ENCODE measurements at places on chromosomes 3 and 15. TPM values are rescaled to one million over a fixed set of nuclear protein-coding genes. Genes with fewer than 3 reads are reported as not detected.

GRCh38 chr15:62212741-62213140, 47.7 kb upstream of the C2CD4B start:
- no peak for DNase-seq

DNA sequence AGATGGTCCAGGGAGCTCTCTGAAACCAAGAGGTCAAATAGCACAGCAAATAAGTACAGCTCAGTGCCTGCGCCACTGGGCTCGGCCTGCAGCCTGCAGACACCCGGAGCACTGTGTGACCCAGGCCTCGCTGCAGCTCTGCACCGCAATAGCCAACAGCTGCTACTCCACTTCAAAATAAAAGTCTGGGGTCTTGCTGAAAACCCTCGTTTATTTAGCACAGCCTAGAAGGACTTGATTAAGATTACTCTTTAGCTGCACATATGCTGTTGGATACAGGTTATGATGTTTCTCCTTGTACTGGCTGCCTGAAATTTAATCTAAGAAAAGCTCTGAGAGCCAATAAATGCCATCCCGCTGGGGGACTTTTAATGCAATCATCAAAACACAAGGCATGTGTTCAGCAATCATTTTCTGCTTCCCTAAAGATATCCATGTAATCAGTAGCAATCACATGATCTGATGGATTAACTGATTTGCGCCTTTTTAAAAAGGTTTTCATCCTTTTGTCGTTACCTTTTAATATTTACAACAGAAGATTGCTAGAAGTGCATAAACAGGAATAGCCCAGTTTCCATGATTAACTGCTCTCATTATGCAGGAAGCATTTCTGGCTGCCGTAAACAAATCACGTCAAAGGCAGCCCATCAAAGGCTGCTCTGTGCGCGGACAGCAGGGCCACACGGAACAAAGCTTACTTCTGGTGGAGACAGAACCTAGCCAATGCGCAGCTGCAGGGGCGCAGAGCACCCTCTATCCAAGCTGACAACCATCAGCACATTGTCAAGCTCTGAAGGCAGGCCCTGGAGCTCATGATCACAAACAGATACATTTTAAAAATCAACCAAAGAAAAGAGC, 58.8 kb downstream of the CLASP2 start:
- no peak for DNase-seq

DNA sequence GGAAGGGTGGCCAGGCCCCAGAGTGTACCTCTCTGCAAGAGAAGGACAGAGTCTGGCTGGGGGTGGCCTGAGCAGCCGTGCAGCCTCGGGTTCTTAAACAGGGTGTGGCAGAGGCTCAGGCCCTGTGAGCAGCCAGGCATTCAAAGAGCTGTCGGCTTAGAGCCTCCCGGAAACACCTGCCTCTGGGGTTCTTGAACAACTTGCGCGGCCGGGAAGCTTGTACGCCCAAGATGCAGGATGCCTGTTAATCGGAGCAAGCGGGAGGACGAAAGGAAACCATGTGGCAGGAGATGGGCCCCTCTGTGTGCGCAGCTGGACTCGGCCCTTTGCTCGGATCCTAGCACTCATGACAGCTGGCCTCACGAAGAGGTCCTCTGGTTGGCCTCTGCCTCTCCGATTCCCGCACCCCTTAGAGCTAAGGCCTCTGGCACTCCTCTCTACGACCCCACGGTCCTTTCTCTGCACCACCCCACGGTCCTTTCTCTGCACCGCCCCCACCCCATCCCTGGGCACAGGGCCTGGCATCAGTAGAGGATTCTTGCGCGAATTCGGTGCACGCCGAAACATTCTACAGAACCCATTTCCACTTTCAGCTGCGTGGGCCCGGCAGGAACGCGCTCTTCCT, 23.9 kb upstream of the TXNRD3 start:
- no peak for DNase-seq

GRCh38 chr3:184260724-184261269, 556 bp downstream of the CAMK2N2 start:
- no peak for DNase-seq

Gene MRPL46
- total RNA-seq = 32.0 TPM

DNA sequence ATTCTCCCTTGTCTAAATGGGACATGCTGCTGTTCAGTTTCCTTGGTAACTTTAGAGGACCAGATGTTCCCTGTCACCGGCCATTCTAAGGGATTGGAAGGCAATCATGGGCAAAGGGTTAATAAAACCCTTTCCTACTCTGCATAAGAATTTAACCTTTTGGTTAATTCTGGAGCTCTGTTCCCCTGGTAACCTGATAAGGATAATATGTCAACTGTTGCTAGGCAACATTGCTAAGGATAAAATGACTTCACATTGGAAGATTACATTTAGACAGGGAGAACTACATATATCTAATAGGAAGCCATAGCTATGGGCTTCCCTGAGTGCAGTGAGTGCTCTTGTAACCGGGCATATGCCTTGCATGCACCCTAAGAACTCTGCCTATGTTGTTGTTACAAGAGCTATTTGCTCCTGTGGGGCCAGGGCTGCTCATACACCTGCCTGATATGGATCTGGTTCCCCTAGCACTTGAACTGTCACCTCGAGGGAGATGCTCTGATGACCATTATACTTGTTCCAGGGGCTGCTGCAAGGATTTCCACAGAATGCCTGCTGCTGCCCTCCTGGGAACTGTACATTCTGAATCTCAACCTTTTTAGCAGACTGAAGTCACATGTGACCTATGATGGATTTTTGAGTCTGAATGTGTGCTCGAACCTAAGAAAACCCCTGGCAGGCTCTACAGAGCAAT, 326.3 kb upstream of the PDZRN3 start:
- DNase-seq = no peak

- DNase-seq = peak; percentile 91
These were observed 131.6 kb upstream of the RASGRP1 start for GRCh38 chr15:38696109-38696727.

DNA sequence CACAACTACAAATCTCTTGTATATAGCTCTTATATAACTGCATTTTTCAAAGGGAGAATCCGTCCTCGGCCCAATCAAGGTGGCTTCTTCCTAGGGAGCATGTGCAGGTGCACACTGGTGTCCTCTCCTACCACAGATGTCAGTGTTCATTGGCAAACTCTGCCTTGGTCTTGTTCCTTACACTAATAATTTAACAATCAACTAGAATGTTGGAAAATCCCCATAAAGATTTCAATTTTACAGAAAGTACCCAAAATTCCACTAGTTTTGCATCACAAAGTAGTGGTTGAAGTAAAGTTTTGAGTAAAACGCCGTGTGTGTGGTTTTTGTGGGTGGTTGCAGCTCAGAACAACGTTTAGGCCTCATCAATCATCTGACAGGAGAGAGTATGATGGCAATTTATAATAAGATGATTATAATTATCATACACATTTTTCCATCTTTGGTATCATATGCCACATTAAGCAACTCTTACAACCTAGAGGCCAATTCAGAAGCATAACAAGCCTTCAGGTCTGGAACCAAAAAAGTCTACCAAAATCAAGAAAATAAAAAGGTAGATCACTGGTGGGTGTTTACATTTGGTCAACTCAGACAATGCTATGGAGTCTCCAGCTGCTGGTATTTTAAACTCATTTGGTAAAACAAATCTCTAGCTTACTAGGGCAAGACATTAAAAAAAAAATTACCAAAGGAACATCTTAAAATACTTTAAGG, 128.9 kb upstream of the BHLHE40 start:
- DNase-seq = peak; percentile 83

- DNase-seq = no peak
These were observed 189.3 kb upstream of the TSC22D2 start for GRCh38 chr3:150218841-150219240.

GRCh38 chr15:69337138-69337537, 38.4 kb downstream of the PAQR5 start:
- DNase-seq = no peak

Gene MAP6D1
- total RNA-seq = 2.6 TPM

GRCh38 chr3:153354641-153355040, 192.6 kb downstream of the RAP2B start:
- no peak for DNase-seq

Gene LEKR1
- total RNA-seq = 0.43 TPM

Gene PRSS50
- not detected for total RNA-seq

DNA sequence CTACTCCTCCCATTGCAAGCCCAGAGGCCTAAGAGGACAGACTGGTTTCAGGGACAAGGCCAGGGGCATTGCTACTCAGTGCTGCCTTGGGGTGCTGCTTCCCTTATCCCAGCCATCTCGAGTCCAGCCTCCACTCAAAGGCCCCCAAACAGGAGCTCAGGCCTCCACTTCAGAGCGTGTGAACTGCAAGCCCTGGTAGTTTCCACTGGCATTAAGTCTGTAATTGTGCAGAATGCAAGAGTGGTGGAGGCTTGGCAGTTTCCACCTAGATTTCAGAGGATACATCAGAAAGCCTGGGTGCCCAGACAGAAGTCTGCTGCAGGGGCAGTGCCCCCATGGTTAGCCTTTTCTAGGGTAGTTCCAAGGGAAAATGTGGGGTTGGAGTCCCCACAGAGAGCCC, 192.8 kb upstream of the ST8SIA2 start:
- no peak for DNase-seq

Gene CNTN4
- not detected for total RNA-seq

DNA sequence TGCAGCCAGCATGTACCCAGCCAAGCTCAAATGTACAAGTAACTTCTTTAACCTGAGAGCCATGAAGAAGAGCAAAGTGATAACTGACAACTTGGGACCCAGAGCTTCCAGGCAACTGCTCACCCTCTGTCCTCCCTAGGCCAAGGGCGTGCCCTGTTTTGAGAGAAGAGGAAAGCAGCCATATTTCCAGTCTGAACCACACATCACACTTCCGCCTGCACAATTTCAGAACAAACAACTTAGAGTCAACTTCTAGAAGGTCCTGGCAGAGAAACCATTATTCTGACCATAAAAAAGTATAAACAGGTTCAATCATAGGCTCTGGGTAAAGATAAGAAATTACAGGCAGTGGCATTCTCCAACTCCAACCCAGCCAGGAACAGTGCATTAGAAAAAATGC, 50.1 kb downstream of the ITGB5 start:
- DNase-seq = no peak

GRCh38 chr15:38042707-38043445, 108.4 kb downstream of the TMCO5A start:
- no peak for DNase-seq

- no peak for DNase-seq
These were observed 23.2 kb upstream of the VPS8 start for GRCh38 chr3:184788751-184789150.

DNA sequence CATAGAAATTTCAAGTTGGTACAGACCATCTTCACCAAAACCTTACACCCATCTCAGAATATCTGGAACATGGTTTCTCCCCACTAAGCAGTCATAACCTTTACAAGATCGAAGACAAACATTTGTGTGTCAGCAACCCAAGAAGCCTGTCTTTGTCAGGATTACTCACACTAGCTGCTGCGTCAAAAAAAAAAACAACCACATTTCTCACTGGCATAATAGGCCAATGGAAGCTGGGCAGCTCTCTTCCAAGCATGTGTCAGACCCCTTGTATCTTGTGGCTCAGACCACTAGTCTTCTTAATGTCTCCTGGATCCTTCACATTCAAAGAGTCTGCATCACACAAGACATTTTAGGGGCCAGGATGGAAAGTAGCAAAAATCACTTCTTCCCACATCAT, 266.9 kb upstream of the IGF1R start:
- no peak for DNase-seq

GRCh38 chr3:42544492-42545283, 37.1 kb downstream of the SEC22C start:
- no peak for DNase-seq

- no peak for DNase-seq
These were observed 8.5 kb downstream of the ITPKA start for GRCh38 chr15:41501931-41502794.

Gene LTF
- total RNA-seq = not detected

Gene CFAP100
- total RNA-seq = not detected

Gene ISLR
- total RNA-seq = not detected

DNA sequence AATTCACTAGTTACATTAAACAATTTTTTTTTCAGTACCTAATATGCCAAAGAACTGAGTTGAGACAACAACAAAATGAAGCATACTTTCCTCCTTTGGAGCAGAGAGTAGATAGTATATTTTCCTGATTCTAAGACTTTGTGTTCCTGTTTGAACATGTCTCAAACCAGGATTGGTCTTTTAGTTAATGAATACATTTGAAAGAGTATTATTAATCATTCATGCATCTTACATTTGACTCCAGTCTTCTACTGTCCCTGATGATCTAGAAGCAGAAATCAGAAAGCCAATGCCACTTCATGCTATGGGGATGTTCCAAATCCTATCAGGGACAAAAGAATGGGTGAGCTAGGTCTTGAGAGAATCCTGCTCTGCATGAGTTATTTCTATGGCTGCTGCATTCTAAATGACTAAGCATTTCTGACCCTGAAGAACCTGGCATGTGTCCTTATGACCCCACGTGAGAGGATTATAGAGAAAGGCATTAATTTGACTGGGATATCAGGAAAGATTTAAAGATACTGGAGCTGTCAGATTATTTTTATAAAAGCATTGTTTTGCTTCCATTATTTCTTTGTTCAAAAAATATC, 32.9 kb upstream of the MBNL1 start:
- DNase-seq = no peak

Gene HLTF
- total RNA-seq = 19.2 TPM

DNA sequence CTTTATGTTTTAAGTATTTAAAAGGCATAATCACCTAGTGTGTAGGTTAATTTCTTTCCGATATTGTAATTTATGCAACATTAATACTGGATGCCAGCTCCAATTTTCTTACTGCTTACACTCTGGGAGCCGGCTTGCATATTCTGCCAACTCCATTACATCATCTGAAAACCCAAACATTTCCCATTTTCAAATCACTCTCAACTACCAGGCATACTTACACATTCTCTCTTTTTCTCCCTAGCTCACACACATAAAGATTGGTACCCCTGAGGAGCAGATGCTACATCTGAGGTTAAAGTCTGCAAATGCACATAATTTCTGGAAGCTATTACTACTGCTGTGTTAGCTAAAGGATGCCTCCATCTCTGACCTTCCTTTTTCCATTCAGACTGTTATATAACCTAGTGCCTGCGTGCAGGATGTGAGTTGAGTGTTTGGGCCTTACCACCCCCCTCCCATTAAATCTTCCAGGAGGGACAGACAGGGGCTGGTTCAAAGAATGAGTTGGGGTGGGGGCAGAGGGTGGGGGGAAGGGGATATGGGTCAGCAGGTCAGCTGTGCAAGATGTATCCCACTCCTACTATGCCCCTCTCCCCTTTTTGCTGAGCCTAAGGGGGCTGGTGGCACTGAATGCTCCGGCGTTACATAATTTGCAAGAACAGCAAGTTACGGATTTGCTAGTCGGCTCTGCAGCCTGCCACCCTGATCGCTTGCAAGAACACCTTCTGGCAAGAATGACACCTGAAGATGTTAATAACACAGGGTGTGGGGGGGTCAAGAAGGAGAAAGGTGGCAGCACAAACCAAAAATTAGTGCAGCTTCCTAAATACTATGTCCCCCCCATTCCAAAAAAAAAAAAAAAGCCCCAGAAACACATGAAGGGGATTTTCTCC, 2.5 kb downstream of the RORA start:
- no peak for DNase-seq

DNA sequence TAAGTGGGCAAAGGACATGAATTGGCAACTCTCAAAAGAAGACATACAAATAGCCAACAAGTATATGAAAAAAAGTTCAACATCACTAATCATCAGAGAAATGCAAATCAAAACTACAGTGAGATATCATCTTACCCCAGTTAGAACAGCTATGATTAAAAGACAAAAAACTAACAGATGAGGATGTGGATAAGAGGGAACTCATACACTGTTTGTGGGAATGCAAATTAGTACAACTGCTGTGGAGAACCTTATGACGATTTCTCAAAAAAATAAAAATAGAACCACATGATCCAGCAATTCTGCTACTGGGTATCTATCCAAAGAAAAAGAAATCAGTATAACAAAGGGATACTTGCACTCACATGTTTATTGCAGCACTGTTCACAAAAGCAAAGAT, 28.6 kb downstream of the NEK10 start:
- no peak for DNase-seq

Gene CEP19
- 2.3 TPM for total RNA-seq

Gene TEX9
- 0.57 TPM for total RNA-seq

All from natural killer cell treated with Interleukin-12 subunit alpha and Interleukin-12 subunit beta and Interleukin-15 and Interleukin-18, amount 100 ng/mL, for 72 hours (primary cell).